ENCODE measurements at places on chromosomes 2 and 18.

DNA sequence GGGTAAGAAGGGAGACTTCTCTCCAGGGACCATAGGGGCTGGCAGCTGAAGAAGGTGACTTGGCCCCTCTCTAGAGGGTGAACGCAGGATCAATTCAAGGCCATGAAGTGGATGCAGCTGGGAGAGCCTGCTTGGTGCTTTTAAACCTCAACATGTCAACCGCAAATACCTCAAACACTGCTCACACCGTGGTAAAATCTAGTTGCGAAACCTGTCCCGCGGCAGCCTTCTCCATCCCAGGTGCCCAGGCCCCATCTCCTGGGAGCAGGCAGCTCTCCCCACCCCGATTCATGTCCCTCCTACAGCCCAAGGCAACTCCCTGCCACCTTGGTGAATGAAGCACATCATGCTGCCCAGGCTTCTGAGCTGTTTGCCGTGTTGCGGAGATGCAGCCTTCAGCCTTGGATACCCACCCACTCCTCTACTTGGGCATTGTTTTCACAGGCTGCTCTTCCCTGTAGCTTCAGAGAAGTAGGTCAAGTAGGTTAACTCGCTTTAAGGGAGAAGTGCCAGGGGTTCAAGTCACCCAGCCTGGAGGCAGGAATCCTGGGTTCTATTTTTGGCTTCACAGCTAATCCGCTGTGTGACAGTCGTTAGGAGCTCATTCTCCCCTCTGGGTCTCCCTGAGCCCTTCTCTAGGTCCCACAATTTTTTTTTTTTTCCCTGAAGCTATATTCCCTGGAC, 6.2 kb upstream of the EFR3B start:
- no peak for DNase-seq

GRCh38 chr2:215812966-215813365, 200.4 kb downstream of the MREG start:
- no peak for DNase-seq

DNA sequence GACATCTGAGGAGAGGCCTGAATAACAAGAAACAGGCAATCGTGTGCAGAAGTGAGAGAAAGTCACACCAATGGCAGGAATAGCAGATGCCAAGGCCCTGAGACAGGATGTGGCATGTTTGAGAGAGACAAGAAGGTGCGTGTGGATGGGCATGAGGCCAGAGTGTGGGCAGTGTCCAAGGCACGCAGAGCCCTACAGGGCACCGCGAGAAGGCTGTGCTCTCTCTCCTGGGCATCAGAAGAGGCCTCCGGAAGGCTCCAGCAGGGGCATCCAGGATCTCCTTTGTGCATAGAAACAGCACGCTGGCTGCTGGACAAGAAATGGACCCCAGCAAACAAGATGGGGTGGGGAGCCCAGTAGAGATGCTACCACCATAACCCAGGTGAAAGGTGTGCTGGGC, 239.0 kb upstream of the RAB6C start:
- no peak for DNase-seq

- DNase-seq = no peak
Measured at GRCh38 chr2:188607501-188607900, 315.8 kb downstream of the GULP1 start.

DNA sequence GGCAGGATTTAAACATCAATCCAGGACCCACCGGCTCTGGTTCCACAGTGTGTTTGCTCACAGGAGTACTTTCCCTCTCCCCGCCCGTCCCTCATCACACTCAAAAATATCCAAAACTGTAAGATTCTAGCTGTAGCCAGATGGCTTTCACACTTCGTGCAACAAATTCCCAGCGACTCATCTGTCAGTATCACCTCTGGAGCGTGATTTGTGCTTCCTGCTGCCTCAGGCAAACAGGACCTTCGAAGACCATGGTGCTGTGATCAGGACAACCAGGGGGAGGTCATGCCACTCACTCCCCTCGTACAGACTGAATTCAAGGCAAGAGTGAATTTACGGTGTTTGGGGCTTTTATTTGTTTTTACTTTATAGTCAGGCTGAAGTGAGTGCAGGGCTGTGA, 154.5 kb upstream of the PID1 start:
- no peak for DNase-seq

DNA sequence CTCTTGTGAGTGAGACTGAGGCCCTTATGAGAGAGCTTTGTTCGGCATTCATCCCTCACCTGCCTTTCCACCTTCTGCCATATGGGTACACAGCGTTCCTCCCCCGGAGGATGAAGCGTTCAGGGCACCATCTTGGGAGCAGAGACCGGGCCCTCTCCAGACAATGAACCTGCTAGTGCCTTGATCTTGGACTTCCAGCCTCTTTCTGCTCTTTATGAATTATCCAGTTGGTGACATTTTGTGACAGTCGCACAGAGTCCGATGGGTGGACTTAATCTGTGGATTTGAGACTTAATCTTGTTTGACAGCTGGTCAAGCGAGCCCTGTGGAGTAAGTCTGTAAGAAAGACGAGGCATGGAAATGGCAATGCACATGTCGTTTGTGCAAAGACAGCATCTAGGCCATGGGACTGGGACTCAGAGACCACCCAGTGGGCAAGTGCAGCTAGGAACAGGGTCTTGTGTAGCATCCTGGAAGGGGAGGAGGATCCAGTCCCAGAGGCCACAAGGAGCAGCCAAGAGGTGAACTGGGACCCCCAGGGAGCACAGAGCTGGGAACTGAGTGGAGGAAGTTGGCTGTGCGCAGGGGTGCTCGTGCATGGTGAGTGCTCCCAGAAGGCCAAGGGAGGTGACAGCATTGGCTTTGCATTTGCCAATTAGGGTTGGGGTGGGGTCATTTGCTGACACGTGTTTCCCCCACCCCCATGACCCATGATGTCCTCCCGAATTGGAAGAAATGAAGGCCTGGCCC, 69.5 kb upstream of the HDAC4 start:
- no peak for DNase-seq

- DNase-seq = no peak
Measured at GRCh38 chr2:100941646-100942240, 60.3 kb upstream of the RPL31 start.

- no peak for DNase-seq
Measured at GRCh38 chr2:147467441-147467840, 377.4 kb upstream of the ACVR2A start.

DNA sequence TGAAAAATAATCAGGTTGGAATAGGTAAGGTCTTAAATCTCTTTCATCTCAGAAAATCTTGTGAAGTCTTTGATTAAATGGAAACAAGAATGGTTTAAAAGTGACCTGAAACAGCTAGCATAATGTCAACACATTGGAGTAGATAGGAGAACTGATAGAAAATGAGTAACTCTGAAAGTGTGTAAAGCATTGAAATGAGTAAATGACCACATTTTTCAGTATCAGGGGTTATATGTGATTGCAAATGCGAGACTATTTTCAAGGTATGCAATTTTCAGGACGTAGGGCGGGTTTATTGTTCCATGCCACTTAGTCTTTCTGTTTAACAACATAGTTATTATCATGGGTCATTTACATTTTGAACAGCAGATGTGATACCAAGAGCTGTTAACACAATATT, 1383.2 kb downstream of the LRP1B start:
- DNase-seq = no peak

GRCh38 chr2:37698931-37699481, 27.6 kb upstream of the CDC42EP3 start:
- DNase-seq = no peak

DNA sequence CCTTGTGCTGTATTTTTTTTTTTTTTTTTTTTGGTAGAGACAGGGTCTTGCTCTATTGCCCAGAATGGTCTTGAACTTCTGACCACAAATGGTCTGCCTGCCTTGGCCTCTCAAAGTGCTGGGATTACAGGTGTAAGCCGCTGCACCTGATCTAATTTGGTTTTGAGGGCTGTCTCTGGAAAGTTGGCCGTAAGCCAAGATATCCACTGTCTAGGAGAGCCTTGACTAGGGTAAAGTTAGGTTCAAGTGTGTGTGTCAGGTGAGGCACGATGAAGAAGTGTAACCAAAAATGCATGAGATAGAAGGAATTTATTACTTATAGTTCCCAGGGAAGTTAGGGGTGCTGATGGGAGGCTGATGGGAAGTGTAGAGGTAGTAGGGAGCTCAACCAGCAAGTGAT, 46.7 kb downstream of the INO80C start:
- DNase-seq = no peak

GRCh38 chr2:43421194-43421593, 174.6 kb downstream of the THADA start:
- DNase-seq = no peak

DNA sequence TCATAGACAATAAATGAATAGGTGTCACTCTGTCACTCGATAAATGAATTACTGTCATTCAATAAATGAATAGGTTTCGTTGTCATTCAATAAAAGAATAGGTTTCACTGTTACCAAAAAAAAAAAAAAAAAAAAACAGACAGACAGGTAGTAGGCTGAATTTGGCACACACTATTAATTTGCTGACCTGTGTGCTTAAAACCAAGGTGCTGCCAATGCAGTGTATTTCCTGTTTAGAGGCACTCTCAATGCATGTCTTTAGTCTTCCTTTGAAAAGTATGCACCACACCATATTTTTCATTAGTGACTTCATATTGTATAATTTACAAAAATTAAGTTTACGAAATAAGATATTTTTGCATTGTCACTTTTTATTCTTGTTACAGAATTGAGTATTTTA, 16.2 kb downstream of the ANKRD62 start:
- no peak for DNase-seq

DNA sequence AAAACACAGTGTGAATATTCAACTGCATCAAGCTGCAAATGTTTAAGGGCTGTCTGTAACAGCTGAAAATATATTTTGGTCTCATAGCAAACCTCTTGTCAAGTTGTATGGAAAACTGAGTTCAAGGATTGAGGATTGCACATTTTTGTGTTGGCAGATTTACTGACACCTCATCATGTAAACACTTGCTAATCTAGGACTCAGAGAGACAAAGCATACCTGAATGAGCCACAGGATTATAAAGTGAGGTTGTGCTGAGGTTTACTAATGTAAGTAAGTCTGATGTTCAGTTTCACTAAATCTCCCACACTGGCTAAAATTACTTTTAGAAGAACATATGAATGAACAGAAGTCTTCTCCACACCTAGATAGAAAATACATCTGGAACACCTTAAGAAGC, 1993.1 kb upstream of the CELF4 start:
- DNase-seq = no peak

- no peak for DNase-seq
Measured at GRCh38 chr2:86055314-86055713, 50.4 kb downstream of the POLR1A start.

- DNase-seq = no peak
Measured at GRCh38 chr2:105470979-105471378, 72.1 kb upstream of the FHL2 start.

DNA sequence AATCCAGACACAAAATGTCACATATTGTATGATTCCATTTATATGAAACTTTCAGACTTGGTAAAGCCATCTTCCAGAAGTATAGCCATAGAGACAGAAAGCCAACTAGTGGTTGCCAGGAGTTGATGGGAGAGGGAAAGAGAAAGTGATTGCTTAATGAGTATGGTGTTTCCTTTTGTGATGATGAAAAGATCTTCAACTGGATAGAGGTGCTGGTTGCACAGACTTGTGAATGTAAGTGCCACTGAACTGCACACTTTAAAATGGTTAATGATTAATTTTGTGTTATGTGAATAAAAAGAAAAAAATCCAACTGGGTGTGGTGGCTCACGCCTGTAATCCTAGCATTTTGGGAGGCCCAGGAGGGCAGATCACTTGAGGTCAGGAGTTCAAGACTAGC, 135.3 kb upstream of the SLC1A4 start:
- DNase-seq = no peak

- no peak for DNase-seq
Measured at GRCh38 chr2:54864727-54865126, 141.3 kb downstream of the EML6 start.

- DNase-seq = no peak
Measured at GRCh38 chr2:112947374-112947773, 30.4 kb upstream of the IL36G start.

DNA sequence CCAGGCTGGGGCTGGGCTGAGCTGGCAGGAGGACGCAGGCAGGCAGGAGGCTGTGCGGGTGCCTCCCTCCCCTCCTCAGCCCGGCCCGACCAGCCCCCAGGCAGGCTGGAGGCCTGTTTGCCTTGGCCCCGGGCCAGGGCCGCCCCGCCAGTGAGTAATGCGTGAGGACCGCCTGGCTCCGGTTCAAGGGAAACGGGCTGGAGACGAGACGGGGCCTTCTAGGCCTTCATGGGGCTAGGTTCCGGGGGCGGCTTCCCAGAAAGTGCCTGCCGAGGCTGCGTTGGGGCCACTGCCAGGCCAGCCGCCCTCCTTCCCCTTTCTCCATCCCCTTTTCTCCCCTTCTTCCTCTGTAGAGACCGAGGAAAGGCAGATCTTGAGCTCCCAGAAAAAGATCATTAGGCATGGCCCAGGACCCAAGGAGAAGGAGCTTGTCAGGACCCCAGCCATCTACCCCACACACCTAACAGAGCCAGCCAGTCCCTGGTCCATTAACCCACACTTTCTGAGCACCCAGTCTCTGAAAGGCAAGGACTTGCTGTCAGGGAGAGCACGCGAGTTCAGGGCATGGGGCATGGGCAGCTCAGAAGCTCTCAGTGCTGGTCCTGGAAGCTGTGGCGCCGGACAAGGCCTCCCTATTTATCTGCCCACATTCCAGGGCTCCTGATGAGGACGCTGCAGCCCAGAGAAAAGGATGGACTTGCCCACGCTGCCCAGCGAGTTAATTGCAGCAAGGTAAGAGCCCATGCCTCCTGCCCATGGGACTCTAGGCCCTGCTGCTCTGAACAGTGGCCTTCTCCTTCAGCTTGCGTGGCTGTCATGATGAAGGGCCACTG, 48.5 kb downstream of the SMAD7 start:
- DNase-seq = no peak

DNA sequence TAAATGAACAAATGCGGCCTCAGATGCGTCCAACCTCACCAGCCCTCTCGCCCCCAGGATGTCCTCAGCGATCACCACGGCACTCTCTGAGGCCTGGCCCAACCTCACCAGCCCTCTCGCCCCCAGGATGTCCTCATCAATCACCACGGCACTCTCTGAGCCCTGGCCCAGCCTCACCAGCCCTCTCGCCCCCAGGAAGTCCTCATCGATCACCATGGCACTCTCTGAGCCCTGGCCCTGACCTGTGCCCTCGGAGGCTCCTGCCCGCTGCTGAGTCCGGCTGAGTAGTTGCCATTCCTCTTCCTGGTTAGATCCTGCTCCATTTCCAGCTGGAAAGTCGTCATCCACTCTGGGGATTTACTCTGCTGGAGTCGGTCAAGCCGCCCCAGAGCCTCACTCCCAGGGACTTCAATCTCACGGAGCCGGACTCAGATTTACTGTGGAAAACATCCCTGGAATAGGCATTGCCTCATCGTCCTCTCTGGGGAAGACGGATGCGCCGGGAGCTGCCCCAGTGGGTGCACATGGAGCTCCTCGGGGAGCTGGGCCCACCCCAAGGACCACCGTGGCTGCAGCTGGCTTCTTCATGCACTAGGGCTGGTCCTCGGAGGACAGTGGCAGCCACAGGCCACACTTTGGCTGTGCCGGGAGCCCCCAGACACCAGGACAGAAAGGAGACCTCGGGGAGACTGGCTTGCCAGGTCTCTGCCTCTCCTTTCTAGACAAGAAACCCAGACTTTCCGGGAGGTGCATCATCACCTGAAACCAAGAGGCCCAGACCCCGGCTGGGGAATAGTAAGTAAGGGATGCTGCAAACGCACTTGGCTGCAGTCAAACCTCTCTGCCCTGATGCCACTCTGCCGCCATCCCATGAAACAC, 230.6 kb downstream of the EIPR1 start:
- no peak for DNase-seq

All from CD4-positive, alpha-beta T cell treated with Interleukin-21 for 1 hour (primary cell).